ENCODE measurements at places on chromosomes 4 and X.

DNA sequence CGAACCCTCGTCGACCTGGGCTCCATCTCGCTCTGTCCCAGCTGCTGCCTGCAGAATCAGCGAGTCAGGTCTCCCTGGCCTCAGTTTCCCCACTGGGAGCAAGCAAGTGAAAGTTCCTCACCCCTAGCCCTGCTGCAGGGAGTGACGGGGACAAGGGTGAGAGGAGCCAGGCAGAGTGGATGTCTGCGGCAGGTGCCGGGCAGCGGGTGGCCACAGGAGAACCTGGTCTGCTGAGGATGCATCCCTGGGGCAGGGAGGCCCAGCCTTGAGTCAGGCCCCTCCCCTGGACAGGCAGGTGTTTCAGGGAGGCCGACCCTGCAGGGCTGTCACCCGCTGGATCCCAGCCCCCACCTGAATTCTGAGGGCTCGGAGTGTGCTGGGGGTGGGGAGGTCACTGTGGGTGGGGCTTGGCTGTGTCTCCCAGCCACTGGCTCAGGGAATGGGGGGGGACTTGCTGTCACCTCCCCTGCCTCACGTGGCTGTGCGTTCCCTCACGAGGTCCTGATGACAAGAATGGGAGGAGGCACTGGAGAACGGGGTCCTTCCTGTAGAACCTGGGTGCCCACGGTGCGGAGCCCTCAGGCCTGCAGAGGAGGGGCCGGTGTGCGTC lies 33.2 kb downstream of the LRPAP1 start:
- no peak for DNase-seq

DNA sequence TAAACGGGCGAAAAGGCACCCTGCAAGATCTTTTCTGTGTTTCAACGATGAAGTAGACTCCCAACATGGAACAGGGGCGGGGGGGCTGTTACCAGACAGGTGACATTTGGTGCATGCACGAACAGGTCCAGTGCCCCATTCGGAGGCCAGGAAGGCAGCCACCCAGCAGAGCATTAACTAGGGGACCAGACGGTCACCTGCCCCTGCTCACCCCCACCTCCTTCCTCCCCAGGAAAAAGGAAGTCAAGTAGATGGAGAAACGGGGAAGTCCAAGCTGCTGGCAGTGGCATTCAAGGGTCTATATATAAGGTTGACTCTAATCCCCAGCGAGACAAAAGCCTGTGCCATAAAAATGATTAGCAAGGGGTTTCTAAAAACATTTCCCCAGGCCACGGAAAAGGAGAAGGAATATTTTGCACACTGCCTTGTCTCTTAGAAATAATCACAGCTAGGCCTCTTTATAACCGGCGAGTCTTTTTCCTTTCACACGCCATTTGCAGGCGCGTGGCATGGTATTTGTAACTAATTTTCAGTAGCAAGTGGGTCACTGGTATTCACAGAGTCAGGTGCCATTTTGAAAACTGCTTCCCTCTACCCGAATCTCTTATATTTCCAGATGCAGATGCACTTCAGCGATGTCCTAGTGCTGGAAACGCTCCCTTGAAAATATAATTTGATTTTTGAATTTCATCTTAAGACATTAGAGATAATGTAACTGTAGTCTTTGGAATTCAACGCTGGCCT lies 1.2 kb upstream of the TMSB4X start:
- no peak for DNase-seq

- peak; percentile 57 for DNase-seq
Measured at GRCh38 chrX:152926279-152926678, 28.4 kb downstream of the ZNF185 start.

- DNase-seq = no peak
Measured at GRCh38 chr4:99652596-99653436, 4.8 kb downstream of the C4orf54 start.

GRCh38 chr4:2891294-2891693 lies 47.6 kb downstream of the ADD1 start:
- DNase-seq = no peak

DNA sequence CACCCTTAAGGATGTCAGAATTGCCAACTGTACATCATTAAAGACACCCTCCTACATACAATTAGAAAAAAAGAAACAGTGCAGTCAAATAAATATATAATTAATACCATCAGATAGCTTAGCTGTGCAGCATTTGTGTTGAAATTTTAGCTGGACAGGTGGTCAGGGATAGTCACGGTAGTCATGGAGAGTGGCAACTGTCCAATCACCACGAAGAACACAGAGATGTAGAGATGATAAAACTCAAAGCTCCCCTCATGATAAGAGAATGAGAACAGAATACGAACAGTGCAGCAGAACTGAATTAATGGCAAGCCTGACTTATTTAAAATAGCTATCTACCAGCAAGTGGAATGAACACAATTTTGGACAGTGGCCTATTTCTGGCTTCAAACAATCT lies 27.2 kb downstream of the SLC39A8 start:
- no peak for DNase-seq

- DNase-seq = no peak
Measured at GRCh38 chr4:85092536-85092935, 126.0 kb upstream of the WDFY3 start.

DNA sequence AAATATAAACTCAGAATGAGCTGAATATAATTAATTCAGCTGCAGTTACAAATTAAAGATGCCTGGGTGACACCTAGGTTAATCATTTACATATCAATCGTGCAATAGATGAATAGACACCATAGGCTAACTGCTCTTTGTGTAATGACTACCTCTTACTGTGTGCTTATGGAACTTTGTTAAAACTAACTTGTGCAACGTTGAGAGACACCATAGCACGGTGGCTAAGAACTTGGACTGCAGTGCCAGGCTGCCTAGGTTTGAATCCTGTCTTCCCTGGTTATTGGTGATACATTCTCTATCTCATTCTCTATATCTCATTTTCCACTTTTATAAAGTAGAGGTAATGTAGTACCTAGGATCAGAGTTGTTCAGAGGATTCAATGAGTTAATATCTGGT lies 46.9 kb downstream of the SMAD1 start:
- no peak for DNase-seq

GRCh38 chrX:41921492-41922430 lies 1.6 kb downstream of the CASK start:
- no peak for DNase-seq

- no peak for DNase-seq
Measured at GRCh38 chr4:95651891-95652290, 103.1 kb upstream of the UNC5C start.

DNA sequence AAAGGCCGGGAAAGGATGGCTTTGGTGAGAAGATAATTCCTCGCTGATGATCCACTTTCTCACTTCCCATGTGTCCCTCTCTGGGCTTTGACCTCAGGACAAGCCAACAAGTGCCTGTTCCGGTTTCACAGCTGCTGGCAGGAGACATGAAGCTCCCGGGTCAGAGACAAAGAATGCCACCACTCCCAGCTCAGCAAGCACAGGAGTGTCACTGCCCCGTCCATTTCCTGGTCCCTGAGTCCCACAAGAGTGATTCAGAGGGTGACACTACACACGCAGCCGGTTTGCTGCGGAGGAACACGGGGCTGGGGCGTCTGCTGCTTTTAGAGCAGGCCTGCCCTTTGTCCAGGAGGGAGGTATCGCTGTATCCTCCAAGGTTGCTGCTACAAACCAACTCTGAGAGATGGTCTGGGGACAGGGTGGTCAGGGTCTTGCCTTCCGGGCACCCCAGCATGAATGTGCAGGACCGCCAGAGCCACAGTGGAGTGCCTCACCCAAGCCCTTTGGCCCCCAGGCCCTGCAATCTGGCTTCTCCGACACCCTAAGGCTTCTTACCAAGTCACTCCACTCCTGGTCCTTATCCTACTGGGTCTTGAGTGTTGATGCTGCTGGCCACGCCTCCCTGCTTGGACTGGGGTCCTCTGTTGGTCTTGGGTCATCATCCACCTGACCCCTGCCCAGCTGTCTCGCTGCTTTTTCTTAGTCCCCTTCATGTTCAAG lies 49.5 kb downstream of the CPZ start:
- DNase-seq = peak; percentile 6

DNA sequence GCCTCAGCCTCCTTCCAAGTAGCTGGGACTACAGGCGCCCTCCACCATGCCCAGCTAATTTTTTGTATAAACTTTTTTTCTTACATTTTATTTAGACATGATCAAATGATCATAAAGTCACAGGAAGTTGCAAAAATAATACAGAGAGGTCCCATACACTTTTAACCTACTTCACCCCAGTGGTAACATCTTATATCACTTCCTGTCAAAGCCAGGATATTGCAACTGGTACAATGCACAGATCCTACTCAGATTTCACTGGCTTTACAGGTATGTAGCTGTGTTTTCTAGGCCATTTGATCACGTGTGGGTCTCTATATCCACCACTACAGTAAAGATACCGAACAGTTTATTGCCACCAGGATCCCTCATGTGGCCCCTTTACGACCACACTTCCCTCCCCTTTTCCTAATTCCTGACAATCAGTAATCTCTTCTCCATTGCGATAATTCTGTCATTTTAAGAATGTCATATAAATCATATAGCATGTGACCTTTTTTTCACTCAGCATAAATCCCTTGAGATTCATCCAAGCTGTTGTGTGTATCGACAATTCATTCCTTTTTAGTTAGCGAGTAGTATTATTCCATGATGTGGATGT lies 18.0 kb downstream of the RPS6KA3 start:
- DNase-seq = no peak

DNA sequence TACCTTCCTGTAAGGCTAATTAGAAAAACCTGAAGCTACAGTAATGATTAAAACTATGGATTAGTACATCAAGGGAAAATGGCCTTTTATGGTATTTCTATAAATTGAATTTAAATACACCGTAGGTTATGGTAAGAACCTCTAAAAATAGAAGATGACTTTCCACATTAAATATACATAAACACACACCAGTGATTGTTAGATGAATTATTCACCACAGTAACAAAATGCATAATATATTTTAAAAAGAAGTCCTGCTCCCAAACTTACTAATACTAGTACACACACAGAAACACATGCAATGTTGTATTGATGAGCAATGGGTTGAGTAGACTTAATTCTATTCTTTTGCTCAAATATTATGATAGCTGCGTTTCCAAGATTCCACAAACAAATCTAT lies 277.9 kb upstream of the ANKRD50 start:
- DNase-seq = no peak

DNA sequence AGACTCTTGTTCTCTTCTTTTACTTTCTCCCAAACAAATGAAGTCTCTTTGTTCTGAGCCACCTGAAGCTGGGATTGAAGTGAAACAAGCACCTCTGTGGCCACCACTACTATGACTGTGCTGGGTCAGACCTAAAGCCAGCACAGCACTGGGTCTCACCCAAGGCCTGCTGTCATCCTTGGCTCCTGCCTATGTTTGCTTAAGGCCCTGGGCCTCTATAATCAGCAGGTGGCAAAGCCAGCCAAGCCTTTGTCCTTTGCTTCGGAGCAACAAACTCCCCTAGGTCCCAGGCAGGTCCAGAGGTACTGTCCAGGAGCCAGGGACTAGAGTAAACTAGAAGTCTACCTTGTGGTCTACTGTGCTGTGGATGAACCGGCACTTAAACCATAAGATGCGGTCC lies 220.6 kb upstream of the ARSJ start:
- no peak for DNase-seq

- DNase-seq = no peak
Measured at GRCh38 chr4:139208404-139208945, 31.5 kb upstream of the ELF2 start.

GRCh38 chr4:186227221-186227620 lies at the start of gene KLKB1:
Gene KLKB1 (plus strand): TSS chr4:186227507. CDS start chr4:186228196, 689 bp downstream.
- DNase-seq = no peak
